ENCODE measurements at places on chromosomes 2 and 18.

GRCh38 chr2:211879323-211879722 is 659.3 kb downstream of the ERBB4 start:
- DNase-seq = peak; percentile 7

DNA sequence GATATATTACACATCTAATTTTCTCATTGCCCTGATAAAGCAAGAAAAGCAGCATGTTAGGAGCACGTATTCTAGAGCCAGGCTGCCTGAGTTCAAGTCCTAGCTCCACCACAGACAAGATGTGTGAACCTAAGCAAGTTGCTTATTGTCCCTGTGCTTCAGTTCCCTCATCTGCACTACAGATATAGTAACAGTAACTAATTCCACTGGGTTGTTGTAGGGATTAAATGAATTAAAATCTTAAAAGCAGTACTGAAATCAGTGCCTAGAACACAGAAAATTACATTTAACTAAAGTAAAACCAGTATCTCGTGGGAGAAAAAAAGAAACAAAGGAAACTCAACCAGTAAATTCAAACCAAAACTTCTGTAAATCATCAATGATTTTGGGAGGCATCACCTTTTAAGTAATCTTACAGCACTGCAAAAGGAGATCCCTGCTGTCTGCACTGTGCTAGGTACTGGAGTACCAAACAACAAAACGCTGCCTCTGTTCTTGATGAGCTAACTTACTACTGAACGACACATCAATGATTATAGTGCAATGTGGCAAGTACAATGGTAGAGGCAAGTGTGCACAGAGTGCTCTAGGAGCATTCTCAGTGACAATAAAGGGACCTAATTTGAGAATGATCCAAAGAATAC is 7.9 kb downstream of the MAP3K2 start:
- DNase-seq = no peak

GRCh38 chr2:209937893-209938292 is 64.5 kb upstream of the RPE start:
- no peak for DNase-seq

GRCh38 chr2:157782057-157782845 is 93.9 kb downstream of the ACVR1 start:
- no peak for DNase-seq

DNA sequence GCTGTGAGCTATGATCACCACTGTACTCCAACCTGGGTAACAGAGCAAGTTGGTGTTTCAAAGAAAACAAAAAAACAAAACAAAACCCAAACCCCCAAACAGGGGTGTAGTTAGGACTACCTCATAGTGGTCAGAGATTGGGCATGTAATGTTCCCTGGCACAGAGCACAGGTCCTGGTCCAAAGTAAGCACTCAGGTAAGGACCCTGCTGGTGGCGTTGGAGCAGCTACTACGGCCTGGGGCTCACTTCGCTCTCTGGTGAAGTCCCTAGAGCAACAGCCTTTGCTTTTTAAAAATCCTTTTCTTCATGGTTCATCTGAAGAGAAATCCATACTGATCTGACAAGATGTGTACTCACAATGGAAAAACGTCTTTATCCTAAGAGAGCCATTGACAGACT is 130.4 kb downstream of the ZNF236 start:
- no peak for DNase-seq
